ENCODE measurements at places on chromosomes 6 and 20.

DNA sequence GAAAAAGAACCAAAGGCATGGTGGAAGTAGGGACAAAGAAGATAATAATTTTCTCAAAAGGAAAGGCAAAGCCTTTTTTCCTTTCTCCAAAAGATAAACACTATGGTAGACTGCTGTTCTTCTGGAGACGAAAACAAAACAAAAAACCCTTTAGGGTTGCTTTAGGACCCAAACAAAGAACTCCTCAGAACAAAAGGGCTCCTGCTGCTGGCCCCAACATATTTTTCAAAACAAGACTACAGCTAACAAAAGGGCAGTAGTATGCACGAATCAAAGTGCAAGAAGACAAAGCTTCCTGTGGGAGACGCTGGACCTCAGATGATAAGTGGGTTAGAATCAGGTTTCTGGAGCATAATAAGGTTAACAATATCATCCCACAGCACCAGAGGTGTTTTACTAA, 15.8 kb downstream of the NCOA5 start:
- DNase-seq, result no peak

DNA sequence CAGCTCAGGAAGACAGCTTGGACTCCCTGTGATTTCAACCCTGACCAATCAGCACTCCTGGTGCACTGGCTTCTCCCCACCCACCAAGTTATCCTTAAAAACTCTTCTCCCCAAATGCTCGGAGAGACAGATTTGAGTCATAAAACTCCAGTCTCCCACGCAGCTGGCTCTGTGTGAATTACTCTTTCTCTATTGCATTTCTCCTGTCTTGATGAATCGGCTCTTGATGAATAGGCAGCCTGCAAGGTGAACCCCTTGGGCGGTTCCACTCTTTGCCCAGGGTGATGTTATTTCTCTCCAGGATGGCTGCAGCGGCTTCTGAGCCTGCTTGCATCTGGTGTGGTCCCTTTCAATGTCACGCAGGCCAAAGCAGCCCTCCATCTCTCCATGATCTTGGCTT, 12.4 kb downstream of the SLC52A3 start:
- no peak for DNase-seq

DNA sequence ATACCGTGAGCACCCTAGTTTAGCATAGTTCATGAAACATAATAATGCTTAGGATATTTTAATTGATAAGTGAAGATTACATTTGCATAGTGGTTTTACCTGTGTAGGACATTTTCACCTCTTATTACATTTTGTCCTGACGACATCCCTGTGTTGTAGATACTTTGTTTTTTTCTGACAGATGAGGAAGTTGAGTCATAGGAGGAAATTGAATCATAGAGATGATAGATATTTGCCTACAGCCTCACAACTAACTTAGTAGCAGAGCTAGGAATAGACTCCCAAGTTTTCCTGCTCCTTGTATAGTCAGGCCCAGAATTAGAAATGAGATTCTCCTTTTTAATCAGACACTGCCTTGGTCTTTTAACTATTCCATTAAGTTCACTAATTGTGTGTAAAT, 100.5 kb upstream of the SUPT3H start:
- no peak for DNase-seq

DNA sequence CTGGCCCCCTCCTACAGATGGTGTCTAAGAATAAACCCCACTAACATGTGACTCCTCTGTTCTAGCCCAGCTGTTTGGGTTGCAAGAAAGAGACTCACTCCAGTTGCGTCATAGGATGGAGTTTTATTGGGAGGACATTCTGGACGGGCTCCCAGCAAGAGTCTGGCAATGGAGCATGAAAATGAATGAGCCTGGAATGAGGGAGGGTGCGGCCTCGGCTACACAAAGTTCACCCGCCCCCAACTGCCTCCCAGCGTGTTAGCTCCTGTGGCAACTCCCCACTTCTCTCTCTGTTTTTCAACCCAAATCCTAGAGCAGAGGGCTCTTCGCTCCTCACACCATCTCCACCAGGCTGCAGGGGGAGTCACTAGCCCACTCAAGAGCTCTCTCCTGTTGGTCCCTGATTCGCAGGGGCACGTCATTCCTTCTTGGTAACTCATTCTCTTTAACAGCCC, 5.1 kb upstream of the ADAM33 start:
- no peak for DNase-seq

DNA sequence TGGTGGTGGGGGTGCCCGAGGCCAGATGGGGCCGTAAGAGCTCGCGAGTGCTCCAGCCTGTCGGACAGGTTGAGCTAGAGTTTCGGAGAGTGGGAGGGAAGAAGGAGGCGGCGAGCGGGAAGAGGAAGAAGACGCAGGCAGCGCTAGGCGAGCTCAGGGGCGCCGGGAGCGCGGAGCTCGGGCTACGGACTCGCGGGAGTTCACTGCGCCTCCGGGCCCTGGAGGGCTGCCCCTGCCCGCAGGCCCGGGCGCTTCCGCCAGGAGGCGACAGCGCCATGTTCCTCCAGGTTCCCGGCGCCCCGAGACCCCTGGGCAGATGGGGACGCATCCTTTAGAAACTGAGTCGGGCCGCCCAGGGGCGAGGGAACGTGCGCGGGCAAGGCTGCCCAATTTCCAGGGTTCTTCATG, 984 bp downstream of the TFAP2C start:
- DNase-seq, result no peak

GRCh38 chr6:4346659-4347333, 211.4 kb upstream of the ECI2 start:
- DNase-seq, result no peak

GRCh38 chr6:139148557-139149235, 13.8 kb downstream of the HECA start:
- no peak for DNase-seq

GRCh38 chr6:129191235-129191634, 308.3 kb downstream of the LAMA2 start:
- no peak for DNase-seq

DNA sequence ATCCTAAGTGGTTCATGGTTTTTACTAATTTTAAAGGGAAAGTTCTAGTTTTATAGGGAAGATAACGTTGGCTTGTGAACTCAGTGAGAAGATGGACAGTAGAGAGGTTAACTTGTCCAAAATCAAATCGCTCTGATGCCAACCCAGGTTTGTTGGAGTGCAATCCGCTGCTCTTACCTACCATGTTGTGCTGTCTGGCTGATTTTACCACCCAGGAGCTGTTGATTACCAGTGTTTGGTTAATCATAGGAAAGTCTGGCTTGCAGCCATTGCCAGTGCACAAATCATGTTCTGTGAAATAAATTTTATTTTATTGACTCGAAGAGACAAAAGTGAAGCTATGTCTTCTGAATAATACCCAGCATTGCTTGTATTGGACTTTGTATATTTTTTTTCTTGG, 92.4 kb downstream of the PLCB4 start:
- DNase-seq, result no peak

DNA sequence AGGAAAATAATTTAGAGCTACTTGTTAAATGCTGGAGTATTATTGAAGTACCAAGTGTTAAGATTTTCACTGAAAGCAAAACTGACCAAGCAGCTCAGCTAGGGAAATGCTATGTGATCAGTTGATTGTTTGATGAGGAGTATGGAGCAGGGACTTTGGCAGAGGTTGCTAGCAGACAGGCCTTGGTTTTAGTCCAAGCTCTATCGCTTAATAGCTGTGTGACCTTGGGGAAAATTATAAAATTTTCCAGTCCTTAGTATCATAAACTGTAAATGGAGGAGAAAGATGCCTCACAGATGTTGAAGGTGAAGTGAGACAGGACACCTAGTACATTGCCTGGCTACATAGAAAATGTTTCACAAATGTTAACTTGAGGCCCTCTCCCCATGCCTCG, 136.6 kb downstream of the MTHFD1L start:
- no peak for DNase-seq

GRCh38 chr6:137362878-137363804, 131.1 kb downstream of the OLIG3 start:
- DNase-seq, result no peak

DNA sequence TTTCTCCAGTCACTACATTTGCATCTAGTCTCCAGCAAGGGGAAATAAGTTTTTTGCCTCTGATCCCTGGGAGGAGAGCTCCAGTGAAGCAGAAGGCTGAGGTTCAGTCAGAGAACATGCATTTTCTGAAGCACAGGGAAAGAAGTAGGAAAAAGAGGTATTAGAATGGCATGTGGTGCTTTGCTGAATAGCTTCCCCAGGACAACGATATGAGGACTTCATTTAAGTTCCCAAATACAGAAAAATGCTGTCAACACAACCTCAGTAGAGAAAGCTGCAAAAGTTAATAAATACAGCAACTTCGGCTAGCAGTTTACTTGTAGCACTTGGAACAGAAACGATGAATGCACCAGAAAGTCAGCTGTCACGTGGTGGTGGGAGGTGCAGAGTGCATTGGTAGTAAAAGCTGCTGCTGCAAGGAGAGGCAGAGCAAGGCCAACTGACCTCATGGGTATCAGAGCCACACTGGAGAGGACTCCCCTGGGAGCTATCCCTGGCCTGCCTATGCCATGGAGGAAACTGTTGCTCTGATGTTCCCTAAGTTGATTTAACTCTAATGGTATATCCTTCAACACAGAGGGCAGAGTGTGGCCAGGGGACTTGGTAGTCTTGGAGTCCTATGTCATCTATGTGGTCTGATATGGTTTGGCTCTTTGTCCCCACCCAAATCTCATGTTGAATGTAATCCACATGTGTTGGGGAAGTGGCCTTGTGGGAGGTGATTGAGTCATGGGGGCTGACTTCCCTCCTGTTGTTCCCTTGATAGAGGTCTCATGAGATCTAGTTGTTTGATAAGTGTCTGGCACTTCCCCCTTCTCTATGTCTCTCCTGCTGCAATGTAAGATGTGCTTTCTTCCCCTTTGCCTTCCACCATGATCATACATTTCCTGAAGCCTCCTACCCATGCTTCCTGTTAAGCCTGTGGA, 85.9 kb downstream of the ADTRP start:
- no peak for DNase-seq

DNA sequence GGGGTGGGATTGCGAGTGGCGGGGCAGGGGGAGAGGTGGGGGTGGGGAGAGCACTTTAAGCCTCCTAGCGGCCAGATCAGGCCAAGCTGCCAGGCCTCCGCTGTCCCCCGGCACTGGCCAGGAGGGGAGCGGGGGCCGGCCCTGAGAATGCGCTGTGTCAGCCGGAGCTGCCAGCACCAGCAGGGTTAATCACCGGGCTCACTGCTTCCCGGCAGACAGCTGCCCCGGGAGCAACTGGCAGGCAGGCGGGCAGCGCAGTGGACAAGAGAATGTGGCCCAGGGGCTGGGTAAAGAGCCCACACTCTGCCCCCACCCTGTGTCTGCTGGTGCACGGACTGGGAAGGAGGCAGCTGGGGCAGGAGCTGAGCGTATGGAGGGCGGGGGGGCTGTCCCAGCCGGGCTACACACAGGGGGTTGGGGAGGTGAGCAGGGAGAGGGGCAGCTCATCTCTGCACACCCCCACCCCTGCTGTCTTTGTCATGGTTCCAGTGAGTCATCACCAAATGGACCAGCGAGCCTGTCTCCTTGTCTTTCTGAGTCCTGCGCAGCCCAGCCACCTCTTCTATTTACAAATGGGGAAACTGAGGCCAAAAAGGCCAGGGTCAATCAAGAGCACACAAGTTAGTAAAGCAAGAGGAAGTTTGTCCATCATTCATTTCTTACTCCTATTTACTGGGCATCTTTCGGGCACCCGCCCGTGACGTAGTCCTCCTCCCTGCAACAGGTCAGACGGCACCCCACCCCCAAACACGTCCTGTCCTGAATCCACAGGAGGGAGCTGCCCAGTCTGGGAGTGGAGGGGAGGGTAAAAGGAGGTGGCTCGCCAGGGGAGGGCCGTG, 2.1 kb upstream of the LAMA5 start:
- DNase-seq, result no peak

- DNase-seq, result peak; percentile 22
Observed at GRCh38 chr20:49675368-49676151, 38.1 kb downstream of the B4GALT5 start.

DNA sequence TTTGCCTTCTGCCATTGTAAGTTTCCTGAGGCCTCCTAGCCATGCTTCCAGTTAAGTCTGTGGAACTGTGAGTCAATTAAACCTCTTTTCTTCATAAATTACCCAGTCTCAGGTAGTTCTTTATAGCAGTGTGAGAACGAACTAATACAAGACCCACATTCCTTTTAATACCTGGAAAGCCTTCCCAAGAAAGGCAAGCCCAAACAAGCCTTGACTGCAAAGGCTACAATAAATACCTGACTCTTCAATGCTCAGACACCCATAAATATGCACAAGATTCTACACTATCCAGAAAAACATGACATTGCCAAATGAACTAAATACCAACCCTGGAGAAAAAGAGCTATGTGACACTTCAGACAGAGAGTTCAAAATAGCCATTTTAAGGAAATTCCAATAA, 338.8 kb downstream of the HAO1 start:
- DNase-seq, result no peak

- no peak for DNase-seq
Observed at GRCh38 chr6:166655251-166655650, 28.2 kb upstream of the RPS6KA2 start.

- DNase-seq, result no peak
Observed at GRCh38 chr20:56826705-56827665, 197.9 kb downstream of the TFAP2C start.
